ENCODE measurements at places on chromosomes 13 and 19.

DNA sequence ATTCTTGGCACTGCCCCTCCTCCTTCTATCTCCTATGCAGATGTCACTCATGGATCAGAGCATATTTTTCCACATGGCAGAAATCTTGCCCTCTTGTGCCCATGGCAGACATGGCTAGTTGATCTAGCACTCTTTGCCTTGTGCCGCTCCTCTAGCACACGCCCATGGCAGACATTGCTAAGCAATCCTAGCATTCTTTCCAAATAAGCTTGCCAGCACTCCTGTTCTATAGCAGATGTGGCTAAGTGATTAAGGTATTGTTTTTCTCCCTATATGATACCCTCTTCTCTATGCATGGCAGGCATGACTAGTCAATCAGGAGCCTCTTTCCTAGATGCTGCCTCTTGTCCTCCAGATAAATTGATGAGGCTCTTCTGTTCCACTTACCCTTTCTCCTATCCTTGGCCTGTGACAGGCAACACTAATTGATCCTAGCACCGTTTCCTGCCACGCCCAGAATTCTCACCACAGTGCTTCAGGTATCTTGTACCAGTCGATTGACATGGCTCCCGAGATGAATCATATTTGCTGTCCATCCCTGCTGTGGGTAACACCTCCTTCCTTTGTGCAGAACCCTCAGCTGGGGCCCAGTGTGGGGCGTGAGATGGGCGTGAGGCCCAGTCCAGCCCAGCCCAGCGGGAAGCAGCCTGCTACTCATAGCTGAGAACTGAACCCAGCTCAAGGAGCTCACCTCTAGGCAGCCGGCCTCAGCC is 26.9 kb downstream of the TMED1 start:
- DNase-seq, result no peak

DNA sequence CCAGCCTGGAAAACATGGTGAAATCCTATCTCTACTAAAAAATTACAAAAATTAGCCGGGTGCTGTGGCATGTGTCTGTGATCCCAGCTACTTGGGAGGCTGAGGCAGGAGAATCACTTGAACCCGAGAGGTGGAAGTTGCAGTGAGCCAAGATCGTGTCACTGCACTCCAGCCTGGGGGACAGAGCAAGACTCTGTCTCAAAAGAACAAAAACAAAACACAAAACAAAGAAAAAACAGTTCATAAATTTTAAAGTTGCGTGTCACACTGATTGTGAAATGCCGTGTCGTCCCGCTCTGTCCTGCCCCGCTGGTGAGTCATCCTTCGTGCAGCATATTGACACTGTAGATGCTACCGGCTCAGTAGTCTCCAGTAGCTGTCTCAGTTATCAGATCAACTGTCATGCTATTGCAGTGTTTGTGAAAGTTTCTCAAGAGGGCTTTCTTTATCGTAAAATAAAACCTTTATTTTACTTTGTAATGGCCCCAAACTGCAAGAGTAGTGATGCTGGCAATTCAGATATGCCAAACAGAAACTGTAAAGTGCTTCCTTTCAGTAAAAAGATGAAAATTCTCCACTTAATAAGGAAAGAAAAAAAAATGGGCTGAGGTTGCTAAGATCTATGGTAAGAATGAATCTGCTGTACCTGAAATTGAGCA is 36.4 kb upstream of the IGFL1 start:
- peak; percentile 83 for DNase-seq

DNA sequence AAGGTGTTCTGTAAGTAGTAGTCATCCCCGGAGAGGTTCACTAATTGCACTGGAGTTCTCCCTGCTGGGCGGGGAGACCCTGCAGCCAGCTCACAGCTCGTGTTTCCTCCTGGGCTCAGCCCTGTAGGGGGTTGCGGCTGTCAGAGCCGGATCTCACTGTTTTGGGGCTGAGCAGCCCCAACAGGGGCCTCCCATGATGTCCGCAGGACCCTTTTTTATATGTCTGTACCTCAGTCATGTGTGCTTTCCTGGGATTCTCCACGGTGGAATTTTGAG is 130.2 kb upstream of the MCF2L start:
- DNase-seq, result no peak

- no peak for DNase-seq
These were observed 11.5 kb upstream of the MICU2 start for GRCh38 chr13:21615427-21615826.

- DNase-seq, result no peak
These were observed 7.9 kb upstream of the SERTAD3 start for GRCh38 chr19:40452016-40452415.

DNA sequence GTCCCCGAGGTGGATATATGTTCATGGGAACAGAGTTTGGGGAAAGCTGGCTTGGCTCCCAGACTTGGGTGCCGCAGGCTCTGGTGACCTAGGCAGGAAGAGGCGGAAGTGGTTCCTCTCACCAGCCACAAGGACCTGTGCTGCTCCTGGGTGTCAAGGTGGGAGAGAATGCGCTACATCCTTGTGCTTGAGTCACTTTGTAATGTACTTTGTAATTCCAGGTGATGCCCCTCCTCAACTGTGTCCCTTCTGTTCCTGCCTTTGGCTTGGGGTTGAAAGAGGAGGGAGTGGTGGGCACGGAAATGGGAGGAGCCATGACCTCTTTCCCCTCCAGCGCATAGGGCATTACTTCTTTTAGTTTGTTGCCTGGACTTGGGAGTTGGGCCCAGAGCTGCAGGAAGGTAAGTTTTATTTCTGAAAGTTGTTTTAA is 10.9 kb downstream of the GARRE1 start:
- peak; percentile 86 for DNase-seq

GRCh38 chr13:51838240-51838846 is 6.6 kb downstream of the TMEM272 start:
- no peak for DNase-seq

DNA sequence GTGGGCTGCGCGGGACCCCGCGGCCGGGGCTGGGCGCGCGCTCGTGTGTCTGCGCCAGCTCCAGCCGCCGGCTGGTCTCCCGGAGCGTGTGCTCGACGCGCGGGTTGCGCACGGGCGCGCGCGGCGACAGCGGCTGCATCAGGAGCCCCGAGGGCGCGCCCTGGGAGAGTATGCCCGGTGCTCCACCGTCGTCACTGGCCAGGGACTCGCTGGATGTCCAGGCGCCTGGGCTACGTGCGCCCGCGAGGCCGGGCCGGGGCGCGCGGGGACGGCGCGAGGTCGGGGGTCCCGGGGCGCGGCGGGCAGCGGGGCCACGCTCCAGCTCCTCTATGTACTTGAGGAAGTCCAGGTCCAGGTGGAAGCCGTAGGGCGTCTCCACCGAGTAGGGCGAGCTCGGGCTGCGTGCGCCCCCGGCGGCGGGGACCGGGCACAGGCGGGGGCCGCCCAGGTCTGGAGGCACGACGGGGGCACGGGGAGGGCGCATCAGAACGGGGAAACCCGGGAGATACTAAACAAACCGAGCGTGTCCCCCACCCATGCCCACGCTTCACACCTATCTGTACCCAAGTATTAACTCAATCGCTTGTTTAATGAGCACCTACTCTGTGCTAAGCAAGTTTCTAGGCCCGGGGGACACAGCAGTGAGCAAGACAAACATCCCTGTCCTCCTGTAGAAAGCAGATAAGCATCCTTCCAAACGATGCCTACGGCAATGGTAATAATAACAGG is 7.6 kb downstream of the KANK3 start:
- DNase-seq, result no peak

- DNase-seq, result no peak
These were observed 24.8 kb downstream of the MAP4K1 start for GRCh38 chr19:38592940-38593339.

DNA sequence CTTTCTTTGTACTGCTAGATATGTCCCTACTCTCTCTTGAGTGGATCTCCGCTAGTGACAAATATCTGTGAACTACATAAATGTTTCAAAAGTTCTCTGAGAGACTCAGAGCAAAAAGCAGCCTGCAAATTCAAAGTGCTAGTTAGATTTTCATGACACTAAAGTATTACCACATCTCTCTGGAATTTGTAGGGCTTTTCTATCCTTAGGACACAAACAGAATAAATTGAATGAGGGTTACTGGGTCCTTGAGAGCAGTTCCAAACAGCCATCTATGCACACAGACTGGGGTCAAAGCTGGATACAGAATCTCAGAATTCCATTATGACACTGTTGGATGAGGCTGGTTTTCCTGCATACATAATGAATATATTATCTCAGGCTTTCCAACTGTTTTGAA is 953.2 kb downstream of the DIAPH3 start:
- no peak for DNase-seq

DNA sequence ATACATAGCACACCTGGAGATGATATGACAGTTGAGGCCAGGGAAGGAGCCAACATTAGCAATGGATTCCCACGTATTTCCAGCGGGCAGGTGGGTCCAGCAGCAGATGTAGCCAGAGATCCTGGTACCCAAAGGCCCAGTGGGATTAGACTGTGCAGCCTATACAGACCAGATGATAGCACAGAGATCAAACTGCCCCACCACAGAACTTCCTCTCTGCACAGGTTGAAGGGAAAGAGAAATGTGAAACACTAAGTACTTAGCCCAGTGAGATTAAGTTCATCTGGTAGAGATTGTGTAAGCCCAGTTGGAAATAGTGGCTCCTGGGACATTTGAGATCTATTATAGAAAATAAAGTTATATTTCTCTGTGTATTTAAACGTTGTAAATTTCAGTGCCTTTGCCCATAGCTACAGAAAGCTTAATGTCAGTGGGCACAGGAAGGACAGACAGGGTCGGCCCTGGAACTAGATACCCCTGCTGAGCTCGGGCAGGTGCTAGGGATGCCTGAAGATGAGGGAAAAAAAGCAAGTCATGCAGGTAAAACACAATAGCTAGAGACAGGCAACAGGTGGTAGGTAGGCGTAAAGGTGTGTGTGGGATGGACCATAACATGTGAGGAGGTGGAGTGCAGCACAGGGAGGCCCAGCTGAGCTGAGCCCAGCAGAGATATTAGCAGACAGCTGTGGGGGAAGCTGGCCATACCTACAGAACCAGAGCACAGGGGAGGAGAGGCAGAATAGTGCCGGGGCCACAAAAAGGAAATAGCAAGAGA is 27.3 kb upstream of the SPATA13 start:
- DNase-seq, result no peak

- DNase-seq, result no peak
These were observed 138.0 kb downstream of the MIPEP start for GRCh38 chr13:23751195-23751594.

DNA sequence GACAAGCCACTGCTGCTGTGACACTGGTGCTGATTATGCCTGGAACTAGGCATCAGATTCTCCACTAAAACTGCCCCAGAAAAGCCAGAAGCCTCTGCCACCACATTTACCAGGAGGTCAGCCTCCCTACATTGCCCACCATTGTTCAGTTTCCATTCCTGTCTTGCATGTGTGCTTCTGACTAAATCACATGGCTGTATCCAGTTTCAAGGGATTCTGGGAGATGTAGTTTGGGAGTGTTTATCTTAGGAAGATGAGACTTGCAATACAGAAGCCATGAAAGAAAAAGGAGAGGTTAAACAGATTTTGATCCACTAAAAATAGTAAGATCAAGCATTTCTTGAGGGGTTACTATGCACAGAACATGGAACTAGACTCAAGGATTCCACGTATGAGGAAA is 40.7 kb upstream of the SERPINE3 start:
- DNase-seq, result no peak

GRCh38 chr13:43720780-43721397 is 65.9 kb downstream of the ENOX1 start:
- DNase-seq, result no peak

- DNase-seq, result no peak
These were observed 19.9 kb upstream of the ACOD1 start for GRCh38 chr13:76928456-76928855.

- no peak for DNase-seq
These were observed 9.8 kb downstream of the AP1M1 start for GRCh38 chr19:16207490-16208025.

DNA sequence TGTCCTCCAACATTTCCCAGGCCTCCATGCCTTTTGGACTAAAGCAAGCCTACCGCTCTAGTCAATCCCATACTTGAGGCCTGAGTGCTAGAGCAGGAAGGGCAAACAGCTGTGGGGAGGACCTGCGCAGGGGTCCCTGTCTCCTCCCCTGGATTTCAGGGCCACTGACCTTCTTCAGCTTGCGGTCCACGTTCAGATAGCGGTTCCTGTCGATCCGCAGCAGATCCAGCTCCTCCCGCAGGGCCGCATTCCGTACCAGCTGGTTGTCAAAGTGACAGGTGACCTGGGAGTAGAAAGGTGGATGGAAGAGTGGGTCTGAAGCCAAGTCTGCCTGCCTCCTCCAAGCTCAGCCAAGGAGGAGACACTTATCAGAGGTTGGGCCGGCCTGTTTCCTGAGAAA is 14.0 kb upstream of the EMP3 start:
- no peak for DNase-seq

GRCh38 chr13:68026077-68026476 is 795.9 kb upstream of the PCDH9 start:
- DNase-seq, result no peak

DNA sequence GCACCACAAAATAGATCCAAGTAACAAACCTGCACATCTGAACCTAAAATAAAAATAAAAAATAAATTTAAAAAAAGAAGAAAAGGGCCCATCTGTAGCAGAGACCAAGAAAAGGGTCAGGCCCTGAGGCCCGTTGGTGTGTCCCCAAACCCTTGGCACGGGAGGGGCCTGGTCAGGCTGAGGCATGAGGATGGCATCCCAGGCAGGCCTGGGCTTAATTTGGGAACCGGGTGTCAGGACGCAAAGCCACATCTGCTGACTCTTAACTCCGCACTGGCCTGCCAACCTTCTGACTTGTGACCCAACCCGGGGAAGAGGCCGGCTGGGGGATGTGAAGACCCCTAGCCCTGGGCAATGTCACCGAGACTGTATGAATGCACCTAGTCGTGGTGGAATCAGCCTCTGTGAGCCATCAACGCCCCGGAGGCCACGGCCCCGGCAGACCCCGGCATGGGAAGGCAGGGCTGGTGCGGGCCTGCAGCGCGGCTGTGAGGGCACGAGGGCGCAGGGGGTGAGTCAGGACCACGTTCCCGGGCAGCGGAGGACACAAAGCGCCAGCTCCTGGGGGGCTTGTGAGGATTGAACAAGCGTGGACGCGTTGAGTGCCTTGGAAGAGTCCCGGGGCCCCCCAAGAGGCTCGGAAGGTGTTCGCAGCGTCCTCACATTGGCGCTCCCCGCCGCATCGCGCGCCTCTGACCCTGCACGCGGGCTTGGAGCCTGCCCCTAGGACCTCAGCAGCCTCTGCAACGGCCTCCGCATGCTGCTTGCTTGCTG is 38.2 kb downstream of the ATP12A start:
- DNase-seq, result no peak

GRCh38 chr19:2887391-2887914 is 13.3 kb upstream of the ZNF57 start:
- DNase-seq, result no peak

DNA sequence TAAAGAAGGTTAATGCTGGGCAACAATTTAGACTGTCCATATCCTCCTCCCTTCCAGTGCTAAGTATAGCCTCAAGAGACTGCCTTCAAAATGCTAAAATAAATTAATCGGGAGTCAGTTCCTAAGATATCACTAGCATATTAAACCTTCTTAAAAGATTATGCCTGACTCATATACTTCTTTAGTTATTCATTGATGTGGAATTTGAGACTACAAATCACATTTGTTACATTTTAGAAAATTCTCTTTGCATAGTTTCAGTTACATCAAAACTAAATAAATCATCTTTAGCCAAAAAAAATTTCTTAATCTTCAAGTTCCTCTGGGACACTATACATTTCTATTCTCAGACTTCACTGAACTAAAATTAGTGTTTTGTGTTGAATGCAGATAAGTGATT is 769.1 kb downstream of the PCDH9 start:
- no peak for DNase-seq

Data from lower leg skin (tissue), 4 donors.